Bronchial epithelial cell (primary cell): ENCODE measurements at places on chromosomes 7 and 10.

DNA sequence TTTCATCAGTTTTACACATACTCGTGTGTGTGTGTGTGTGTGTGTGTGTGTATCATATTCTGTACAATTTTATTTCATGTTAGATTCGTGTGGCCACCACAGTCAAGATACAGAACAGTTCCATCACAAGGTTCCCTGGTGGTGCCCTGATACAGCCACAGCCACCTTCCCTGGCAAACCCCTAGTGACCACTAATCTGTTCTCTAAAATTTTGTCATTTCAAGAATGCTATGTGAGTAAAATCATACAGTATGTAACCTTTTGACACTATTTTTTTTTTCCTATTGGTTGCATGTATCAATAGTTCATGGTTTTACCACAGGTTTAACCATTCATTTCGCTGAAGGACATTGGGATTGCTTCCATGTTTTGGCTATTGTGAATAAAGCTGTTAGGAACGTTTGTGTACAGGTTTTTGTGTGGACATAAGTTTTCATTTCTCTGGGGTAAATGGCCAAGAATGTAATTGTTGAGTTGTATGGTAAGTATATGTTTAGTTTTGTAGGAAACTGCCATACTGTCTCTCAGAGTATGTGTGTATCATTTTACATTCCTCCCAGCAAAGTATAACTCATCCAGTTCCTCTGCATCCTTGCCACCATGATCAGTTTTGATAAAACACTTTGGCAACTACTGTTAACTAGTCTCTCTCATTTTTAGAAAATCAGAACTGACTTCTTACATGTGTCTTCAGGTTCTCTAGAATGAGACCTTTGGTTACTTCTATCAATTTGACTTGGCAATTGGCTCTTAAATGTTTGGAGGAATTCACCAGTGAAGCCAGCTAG is 20.6 kb downstream of the KLHDC10 start:
- DNase-seq, result no peak

DNA sequence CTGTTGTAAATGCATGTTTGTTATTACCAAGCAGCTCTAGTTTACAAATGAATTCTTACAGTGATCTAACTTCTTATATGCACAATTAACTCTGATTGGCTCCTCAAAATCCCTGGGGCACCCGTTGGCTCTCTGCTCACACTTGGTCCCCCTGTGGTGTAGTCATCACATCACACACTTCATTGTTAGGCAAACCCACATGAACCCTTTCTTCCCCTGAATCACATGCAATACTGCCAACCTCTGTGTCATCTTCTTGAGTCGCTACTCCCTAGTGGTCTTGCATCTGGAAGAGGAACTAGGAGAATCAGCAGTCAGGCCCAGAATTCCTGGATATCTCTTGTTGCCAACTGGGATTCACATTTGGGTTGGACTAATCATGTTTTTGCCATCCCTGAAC is 73.1 kb downstream of the CD36 start:
- DNase-seq, result peak; percentile 50

GRCh38 chr7:55072251-55072650 is 53.4 kb downstream of the EGFR start:
- DNase-seq, result no peak

DNA sequence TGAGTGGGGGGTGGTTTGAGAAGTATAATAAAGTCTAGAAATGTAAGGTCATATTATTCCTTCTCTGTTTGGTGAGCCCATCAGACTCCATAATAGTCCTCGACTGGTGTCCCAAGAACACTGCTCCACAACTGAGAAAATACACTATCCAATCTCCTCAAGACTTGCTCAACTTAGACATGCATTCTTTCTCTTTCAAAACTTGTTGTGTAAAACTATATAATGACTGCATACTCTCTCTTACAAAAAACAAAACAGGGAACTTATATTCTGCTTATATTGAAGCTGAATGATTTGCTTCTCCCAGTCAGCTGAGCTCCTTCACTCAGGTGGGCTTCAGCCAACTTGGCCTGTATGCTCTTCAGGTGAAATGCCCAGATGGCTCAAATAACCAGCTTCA is 204.7 kb downstream of the ZNF365 start:
- no peak for DNase-seq

- no peak for DNase-seq
Observed at GRCh38 chr10:124349996-124350280, 68.8 kb downstream of the OAT start.

GRCh38 chr7:85014936-85015660 is 171.8 kb downstream of the SEMA3D start:
- DNase-seq, result no peak

- no peak for DNase-seq
Observed at GRCh38 chr10:113026679-113027078, 76.6 kb downstream of the TCF7L2 start.

DNA sequence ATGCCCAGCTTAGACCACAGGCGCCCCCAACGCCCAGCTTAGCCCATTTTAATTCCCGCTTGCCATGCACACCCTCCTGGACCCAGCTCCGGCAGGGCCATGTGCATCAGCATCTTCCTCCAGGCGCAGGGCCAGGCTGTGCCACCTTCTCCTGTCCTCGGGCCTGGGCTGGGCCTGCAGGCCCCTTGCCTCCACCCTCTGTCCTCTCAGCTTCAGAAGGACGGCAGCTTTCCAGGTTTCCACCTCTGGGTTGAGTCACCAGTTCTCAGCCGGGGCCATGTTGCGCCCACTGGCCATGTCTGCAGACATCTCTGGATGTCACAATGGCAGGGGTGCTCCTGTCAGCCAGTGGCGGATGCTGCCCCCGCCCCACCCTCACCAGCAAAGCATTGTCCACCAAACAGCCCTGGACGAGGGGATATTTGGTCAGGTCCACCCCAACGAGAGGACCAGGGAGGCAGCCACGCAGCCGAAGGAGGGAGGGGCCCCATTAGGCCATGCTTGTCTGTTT is 59.1 kb upstream of the NKX6-2 start:
- DNase-seq, result no peak

GRCh38 chr7:77459311-77459726 is 43.2 kb upstream of the GSAP start:
- no peak for DNase-seq

- no peak for DNase-seq
Observed at GRCh38 chr7:78329001-78329655, 530.6 kb downstream of the PHTF2 start.

- DNase-seq, result no peak
Observed at GRCh38 chr7:131276190-131276589, 51.5 kb upstream of the MKLN1 start.

DNA sequence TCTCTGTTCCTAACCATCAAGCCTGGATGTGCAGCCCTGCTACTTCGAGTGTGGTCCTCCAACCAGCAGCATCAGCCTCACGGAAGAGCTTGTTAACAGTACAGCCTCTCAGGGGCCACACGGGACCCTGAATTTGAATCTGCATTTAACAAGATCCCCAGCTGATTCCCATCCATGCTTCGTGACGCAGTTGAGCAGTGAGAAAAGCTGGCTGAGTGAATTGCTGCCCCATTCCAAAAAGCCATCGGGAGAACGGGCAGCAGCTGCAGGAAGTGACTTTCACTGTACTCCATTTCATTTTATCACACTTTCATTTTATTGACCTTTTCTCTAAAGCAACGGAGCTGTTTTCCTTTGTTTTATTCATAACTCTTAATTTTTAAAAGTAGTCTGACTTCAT is 22.5 kb downstream of the FAM171A1 start:
- no peak for DNase-seq

GRCh38 chr10:33776419-33777070 is 442.1 kb upstream of the NRP1 start:
- DNase-seq, result no peak

DNA sequence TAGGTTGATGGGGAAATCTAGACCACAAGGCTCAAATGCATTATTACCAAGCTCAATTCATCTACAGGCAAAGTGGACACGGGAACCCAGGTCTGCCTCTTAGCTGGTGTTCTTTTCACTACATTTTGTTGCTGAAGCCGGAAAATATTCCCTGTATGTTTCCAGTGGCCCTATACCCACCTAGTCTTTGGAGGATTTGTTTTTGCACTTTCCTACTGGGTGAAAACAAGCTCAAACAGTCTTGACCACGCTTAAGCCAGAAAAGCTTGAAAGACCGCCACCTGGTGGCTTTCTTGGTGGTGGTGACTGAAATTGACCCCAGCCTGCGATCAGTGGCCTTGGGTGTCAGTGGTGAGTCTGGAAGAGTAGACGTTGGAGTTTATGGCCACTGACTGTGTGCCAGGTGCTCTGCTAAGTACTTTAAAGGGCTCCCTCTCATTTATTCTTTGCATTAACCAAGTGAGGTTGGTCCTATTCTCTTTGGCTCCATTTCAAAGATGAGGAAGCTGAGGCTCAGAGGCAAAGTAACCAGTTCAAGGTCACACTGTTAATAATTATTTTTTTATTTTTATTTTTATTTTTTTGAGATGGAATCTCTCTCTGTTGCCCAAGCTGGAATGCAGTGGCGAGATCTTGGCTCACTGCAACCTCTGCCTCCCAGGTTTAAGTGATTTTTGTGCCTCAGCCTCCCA is 11.1 kb upstream of the CRTAC1 start:
- DNase-seq, result peak; percentile 53

- no peak for DNase-seq
Observed at GRCh38 chr7:111690364-111691111, 128.2 kb upstream of the IMMP2L start.

DNA sequence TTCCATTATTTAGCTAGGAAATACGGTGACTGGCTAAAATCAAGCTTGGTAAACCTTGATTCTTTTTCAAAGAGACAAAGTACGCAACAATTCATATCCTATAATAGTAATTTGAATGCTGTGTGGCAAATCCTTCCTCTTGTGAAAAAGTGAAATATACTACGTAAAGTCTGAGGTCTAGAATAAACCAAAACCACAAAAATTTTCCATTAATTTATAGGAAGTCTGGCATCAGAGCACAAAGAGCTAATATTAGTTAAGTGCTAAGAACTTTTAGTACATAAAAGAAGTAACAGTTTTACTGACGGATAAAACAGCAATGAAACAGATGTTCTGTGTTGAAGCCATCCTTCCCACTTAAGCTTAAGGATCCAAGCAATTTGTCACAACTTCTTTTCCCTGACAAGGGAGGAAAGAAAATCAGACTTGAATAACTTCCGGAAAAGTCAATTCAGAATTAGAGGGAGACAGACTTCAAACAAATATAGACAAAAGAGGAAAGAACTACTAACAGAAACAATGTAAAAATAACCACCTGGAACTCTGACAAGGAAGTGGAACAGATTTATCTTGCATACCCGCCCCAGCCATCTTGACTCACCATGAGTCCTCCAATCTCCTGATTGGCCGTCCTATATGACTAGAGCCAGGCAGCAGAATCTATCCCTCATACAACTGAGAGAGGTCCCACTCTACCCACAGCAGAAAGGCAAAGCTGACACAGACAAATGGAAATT is 34.6 kb downstream of the RHEB start:
- DNase-seq, result peak; percentile 81

GRCh38 chr7:117803476-117803875 is 69.8 kb downstream of the CTTNBP2 start:
- DNase-seq, result peak; percentile 51

DNA sequence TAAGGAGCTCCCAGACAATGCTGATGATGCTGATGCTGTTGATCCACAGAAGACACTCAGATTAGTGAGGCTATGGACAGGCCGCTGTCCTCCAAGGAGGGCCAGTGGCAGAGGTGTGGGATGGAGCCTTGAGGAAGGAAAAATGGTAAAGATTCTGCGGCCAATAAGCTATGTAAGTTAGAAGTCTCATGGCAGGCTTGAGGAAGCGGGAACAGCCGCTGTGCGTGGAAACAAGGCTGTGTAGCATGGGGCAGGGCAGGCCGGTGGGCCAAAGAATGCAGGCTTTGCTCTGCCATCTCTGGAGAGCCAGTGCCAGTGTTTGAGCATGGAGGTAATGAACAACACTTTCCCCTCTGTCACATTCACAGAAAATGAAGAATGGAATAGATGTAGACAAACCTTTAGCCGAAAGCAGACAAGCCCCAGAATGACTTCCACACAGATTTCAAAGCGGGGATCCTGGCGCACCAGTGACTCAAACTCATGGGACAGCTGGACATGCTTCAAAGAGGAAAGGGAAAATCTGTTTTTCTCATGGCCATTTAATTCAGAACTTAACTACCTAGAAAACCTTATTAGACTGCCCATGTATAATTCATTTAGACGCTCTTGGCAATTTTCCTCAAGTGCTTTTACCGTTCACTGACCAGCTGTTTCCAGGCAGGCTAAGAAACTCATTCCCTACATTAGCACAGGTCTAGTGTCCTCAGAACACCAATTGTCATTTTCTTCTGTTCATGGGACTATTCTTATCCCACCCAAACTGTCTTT is 16.9 kb upstream of the FIGNL1 start:
- DNase-seq, result no peak

DNA sequence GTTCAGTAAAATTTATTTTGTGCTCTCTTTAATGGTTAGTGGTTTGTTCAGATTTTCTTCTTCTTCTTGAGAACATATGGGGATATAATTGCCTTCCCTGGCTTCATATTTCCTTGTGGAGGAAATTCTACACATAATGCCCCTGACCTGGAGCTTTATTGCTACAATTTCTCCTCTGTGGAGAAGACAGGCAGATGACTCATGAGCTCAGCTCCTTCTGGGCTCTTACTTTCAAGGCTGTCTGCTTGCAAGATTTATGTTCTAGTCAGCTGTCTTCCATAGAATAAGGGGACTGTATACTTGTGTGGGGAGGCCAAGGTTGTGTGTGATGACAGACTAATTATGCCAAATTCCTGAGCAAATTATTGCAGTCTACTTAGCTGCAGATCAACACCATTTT is 1.6 kb downstream of the LRRD1 start:
- peak; percentile 38 for DNase-seq

GRCh38 chr7:99407872-99408378 is 472 bp downstream of the PDAP1 start:
- DNase-seq, result peak; percentile 59

GRCh38 chr10:63534723-63535122 is 13.5 kb downstream of the REEP3 start:
- DNase-seq, result no peak

DNA sequence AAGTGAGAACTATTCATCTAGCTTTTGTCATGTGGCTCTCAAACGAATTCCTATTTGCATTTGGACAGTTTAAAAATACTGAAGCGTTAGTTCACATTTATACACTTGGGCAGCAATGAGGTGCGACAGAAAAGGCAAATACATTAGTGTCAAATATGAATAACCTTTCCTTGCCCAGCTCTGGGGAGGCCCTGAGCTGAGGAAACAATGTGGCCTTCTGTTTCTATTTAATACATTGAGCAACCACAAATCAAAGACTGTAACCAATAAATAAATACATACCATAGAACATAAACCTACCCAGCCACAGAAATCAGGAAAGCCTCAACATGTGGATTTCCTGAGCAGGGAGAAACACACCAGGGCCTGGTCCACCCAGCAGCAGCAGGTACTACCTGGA is 585.2 kb downstream of the PARD3 start:
- no peak for DNase-seq

- DNase-seq, result no peak
Observed at GRCh38 chr10:131802996-131803395, 97.8 kb upstream of the PPP2R2D start.

DNA sequence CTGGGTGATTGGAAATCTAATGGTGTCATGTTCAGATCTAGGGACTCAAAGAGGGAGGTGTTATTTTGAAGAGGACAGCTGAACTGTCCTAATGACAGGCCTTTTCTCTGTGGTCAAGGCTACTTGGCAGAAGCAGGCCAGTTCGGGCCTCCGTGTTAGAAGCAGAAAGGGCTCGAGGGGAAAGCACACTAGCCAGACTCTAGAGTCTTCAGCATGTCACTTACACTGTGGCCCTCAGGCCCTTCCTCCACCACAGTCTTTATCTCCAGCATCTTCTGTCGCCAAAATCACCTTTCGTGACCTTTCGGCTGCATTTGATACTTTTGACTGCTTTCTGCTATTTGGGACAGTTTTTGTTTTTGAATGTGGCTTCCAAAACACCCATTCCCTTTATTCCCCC is 123.3 kb downstream of the CNNM2 start:
- no peak for DNase-seq

GRCh38 chr10:128712661-128713400 is 586.6 kb upstream of the MKI67 start:
- no peak for DNase-seq
